Fibroblast of skin of scalp (primary cell): ENCODE measurements at places on chromosomes 5 and 9.

GRCh38 chr5:2704806-2705645 lies 46.5 kb downstream of the IRX2 start:
- DNase-seq, result no peak

DNA sequence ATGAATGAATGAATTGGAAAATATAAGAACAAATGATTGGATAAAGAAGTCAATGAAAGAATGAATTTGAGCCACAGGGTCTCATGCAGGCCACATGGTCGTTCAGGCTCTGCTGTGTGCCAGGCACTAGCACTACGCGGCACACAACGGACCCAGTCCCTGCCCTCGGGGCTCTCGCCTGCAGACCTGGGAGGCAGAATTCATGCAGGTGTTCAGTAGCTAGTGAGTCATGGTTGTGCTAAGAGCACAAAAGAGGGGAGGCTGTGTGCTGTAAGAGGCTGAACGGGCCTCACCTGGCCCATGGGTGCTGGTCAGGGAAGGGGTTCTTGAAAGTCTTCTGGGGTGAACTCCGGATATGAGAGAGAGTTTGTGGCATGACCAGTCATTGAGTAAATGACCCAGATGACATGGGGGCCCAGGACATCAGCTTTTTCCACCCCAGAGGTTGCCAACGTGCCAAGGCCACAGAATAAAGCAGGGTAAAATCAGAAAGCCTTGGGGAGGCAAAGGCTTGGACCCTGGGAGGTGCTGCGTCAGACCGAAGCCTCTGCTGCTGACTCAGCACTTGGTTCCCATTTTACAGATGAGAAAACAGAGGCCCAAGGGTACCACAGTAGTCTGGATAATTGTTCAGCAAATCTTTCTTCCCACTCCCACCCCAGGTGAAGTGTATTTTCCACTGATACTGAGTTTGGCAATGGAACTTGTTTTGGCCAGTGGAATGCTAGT lies 264.3 kb upstream of the MVB12B start:
- no peak for DNase-seq

DNA sequence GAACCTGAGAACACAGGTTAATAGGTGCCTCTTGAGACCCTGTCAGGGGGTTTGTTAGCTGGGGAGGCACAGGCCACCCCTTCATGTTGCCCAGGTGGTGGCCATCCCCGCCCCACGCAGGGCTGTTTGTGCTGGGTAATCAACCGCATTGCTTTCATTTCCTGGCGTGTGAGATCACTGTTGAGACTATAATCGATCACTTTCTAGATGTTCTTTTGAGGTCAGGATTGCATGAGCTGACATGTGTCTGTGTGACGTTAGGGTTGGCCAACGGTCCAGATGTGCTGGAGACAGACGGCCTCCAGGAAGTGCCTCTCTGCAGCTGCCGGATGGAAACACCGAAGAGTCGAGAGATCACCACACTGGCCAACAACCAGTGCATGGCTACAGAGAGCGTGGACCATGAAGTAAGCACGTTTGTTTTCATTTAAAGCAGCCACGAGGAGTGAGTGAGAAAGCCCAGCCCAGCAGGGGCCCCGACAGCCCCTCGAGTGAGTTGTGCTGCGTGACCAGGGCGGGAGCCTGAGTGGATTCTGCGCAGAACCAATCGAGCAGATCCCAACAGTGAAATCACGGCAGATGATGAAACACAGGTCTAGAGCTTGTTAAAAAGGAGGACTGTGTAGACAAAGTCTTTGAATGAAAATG lies 115.0 kb upstream of the CACNA1B start:
- no peak for DNase-seq

GRCh38 chr5:41048986-41049385 lies 22.2 kb downstream of the MROH2B start:
- DNase-seq, result no peak
